GM10248 (cell line): ENCODE measurements at places on chromosomes 7 and 10.

- no peak for DNase-seq
These were observed 17.8 kb downstream of the NAPEPLD start for GRCh38 chr7:103130901-103131624.

DNA sequence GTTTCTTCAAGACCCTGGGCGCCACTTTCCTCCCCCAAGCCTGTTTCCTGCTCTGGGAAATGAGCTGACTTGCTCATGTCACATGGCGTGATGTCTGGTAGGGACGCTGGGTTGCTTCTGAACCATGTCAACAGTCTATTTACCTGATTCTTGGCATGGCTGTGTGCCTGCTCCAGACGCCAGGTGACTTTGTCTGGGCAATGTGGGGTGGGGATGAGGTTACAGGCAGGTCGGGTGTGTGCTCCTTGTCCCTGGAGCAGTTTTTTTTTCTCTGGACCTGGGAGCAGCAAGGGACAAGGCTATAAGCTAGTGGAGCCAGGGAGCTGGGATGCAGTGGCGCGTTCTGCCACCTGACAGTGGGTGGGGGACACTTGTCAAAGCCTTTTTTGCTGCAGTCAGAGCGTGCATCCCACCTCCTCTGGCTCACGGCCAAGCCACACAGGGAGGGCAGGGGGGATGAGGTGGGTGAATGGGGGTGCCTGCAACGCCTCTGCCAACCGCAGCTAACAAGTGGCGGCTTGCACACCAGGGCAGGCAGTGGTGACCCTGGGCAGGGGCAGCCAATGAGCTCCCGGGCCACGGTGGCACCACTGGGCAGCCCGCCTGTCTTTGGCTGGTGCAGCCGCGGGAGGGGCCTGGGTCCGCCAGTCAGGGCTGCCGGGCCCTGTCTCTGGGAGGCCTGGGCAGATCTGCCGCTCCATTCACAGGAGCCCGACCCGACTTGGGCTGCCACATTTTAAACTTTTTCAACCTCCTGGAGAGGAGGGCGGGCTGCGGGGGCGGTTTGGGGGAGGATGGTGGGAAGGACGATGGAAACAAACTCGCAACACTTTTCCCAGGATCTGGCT, 22.9 kb downstream of the DNAJB12 start:
- DNase-seq: peak; percentile 63

DNA sequence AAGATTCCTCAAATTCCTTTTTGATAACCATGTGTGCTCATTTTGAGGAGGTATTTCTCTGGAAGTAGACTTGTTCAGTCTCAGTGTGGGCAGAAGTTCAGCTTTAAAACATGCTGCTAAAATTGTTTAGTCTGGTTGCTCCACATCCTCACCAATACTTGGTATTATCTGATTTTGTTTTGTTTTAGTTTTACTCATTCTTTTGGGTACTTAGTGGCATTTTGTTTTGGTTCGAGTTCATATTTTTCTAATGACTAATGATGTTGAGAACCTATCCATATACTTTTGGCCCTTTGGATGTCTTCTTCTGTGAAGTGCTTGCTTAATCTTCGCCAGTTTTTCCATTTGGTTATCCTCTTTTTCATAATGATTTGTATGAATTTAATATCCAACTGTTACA, 694.2 kb upstream of the FZD8 start:
- no peak for DNase-seq

- DNase-seq: peak; percentile 81
These were observed 6.0 kb downstream of the MBLAC1 start for GRCh38 chr7:100132697-100133151.

DNA sequence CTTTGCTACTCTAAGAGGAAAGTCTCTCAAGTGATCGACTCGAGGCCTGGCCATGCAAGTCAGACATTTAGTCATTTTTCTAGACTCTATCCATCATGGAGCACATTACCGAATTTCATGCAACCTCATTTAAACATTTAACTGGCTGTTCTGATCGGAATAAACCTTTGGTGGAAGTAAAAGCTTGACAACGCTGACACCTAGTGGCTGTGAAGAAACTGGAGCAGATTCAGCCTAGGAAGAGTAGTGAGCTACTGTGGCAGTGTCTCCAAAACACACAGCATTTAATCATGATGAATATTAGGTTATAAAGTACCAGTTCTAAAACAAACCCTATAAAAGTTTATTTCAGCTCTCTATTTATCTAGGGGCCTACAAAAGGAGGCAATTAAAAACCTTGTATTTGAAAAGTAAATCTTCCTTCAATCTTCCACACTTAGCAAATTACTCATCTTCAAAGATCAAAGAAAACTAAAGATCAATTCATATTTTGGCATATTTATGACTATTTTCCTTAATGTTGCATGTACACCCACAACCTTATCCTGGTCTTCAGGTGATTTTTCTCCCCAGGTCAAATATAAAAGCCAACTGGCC, 175.0 kb downstream of the CTNNA3 start:
- DNase-seq: peak; percentile 36

DNA sequence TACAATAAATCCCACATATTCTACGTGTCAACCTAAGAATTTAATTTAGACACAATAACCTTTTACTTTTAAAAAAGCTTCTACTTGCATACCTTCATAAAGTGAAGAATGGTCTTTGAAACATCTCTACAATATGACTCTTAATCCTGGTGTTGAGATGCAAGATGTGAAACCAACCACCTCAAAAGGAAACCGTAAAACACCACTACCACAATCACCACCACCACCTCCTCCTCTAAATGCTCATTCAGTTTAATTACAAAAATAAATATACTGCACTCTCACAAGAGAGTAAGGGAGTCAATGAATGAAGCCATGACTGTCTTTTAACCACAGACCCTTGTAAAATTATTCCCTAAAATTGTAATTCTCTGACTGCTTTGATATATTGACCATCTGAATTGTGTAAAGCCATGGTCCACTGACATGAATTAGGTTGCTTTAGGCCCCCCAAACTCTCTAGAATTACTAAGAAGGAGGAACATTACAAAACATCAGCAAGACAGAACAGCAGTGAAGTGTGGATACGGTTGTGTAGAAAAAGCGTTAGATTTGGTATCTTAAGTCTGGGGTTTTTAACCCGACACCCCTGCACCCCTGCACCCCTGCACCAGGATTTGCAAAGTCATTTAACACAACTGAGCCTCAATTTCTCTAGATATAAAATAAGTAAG, 171.4 kb downstream of the SFMBT2 start:
- DNase-seq: no peak

DNA sequence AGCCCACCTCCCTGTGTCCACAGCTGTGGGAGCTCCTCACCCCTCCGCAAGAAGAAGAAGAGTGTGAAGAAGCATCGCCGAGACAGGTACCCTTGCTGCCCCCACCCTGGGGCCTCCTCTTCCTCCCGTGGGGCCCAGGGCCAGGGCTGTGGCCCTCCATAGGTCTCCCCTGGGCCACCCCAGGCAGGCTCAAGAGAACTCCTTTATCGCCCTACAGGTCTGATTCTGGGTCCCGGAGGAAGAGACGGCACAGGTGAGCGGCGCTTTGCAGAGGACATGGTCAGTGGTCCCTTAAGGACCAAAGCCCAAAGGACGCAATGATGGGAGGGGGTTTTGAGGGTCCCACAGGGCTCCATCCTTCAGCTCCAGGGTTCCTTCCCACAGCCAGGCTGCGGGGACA, 41.1 kb upstream of the HSPB1 start:
- DNase-seq: no peak
